ENCODE measurements at places on chromosomes 7 and 10.

DNA sequence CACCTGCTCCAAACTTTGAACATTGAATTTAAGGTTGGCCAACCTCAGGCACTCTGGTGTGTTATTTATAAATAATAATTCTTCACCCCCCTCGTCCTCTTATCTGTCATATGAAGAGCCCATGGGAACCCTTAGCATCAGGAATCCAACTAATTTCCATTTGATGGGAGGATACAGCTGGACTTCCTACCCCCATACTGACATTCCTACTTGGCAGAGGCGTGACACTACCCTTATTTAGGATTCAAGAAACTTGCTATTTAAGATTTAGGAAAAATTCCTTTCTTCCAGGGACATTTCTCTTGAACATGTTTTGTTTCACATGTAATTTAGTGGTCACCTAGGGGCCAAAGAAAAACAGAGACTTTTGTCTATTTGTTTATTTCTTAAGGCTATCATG is 171.9 kb upstream of the NRP1 start:
- no peak for DNase-seq

DNA sequence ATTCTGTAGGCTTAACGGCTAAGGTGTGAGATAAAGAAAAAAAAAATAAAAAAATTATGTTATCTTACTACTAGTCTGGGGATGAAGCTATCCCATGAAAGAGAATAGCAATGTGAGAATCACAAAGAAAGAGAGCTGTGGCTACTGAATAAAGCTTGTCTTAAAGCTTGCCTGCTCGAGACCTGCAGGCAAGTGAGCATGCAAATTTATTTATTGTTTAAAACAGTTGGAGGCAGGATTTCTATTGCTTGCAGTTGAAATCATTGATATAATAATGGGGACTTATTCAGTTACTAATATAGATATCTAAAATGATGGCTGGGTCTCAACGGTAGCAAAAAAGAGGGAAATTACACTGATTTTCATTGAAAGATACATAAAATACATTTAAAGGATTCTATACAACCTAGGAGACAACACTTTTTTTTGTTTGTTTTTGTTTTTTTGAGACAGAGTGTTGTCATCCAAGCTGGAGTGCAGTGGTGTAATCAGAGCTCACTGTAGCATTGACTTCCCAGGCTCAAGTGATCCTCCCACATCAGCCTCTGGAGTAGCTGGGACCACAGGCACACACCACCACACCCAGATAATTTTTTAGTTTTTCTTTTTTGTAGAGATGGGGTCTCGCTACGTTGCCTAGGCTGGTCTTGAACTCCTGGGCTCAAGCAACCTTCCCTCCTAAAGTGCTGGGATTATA is 144.5 kb upstream of the FEZF1 start:
- no peak for DNase-seq

DNA sequence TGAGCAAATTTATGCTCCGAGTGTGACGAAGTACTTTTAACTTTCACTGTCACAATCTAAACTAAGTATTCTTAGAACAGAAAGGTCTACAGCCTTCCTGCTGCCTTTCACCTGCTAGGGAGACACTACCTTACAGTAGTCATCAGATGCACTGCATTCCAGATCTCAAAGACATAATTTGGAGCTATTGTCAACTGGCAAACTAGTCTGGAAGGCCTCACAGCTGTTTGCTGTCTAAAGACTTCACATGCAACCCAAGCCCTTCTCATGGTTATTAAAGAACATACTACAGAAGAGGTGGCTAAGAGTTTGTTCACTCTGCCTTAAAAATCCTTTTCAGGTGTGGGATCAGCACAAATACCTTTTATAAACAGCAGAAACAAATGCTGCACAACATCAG is 91.8 kb upstream of the KCNIP2 start:
- DNase-seq, result no peak

- DNase-seq, result no peak
Measured at GRCh38 chr7:67463983-67464382, 467.4 kb downstream of the TYW1 start.

DNA sequence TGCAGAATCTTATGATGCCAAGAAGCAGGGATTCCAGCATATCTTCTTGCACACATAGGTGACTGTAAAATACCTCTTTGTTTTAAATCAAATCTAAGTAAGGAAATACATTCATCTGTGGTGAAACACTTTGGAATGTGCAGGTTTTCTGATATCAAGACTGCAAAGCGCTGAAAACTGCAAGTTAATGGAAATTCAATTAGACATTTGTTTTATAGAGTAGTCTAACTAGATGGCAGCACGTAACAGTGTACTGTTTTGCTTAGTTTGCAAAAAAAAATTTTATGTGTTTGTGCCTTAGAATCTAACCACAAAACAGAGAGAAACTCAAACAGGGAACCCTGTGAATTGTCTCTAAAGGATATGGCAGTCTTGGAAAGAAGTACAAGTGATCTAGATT is 259.2 kb downstream of the HDAC9 start:
- peak; percentile 55 for DNase-seq

All from astrocyte of the hippocampus (primary cell).